ENCODE measurements at places on chromosomes 3 and 15.
A peak's percentile ranks its signal among the peaks of the same experiment; 100 is the strongest.

DNA sequence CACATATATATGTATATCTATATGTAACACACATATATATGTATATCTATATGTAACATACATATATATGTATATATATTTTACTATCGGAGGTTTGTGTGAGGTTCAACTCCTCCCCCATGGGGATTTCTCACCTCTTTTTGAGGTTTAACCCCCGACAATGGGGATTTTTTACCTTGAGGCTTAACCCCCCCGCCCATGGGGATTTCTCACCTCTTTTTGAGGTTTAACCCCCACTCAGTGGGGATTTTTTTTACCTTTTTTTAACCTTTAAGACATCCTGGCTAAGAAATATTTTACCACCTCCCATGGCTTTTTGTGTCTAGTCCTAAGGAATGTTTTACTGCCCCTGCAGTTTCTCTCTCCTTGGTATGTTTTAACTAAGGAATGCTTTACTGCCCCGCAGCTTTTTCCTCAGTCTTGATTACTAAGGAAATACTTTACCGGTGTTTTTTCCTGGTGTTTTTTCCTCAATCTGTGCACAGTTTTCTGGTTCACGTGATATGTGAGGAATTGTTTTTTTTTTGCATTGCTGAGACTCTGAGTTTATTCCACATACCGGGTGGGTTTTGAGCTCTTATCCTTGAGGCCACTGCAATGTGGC, 185.2 kb downstream of the KLF13 start:
- no peak for DNase-seq

GRCh38 chr3:183548262-183548769, 7.2 kb downstream of the KLHL6 start:
- DNase-seq = peak; percentile 46

- no peak for DNase-seq
Measured at GRCh38 chr3:122777563-122777962, 16.1 kb downstream of the HSPBAP1 start.

DNA sequence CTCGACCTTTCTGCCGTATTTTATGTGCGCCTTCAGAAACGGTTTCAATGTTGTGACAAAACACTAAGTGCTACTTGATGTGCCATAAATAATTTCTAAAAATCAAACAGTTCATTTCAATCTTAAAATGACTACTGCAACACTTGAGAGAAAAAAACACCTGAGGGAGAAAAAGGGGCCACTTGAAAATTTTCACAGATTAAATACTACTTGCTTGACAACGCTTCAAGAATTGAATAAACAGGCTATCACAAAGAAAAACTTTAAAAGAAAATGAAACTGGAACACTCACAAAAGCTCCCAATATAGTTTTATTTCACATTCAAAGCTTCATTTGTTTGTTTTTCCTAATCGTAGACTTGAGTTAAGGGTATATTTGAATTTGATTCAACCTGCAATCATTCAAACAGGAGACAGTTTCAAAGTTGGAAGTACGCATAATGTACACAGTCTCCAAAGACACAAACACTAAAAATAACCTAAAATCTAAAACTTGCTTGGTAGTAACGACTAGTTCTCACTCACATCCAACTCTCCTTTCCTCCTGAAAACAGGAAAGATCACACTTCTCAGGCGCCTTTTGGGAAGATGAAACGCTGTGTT, 380.7 kb downstream of the ERC2 start:
- no peak for DNase-seq

- DNase-seq = no peak
Measured at GRCh38 chr3:49454458-49454857, 15.6 kb upstream of the DAG1 start.

DNA sequence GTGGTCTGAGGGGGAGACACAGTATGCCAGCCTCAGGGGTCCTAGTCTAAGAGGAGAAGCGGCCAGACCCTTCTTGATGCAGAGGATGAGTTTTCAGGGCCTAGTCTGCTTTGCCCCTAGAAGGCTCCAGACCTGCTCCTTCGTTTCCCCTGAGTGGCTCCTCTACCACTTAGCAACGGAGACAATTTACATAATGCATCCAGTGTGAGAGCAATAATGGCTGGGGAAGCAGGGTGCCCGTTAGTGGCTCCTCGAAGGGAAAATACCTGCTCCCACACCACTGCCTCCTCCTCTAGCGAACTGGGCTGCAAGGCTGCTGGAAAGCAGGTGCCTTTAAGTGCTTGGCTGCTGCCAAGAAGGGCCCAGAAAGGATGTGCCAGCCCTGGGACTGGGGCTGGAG, 38.9 kb downstream of the CACNA2D2 start:
- DNase-seq = no peak

DNA sequence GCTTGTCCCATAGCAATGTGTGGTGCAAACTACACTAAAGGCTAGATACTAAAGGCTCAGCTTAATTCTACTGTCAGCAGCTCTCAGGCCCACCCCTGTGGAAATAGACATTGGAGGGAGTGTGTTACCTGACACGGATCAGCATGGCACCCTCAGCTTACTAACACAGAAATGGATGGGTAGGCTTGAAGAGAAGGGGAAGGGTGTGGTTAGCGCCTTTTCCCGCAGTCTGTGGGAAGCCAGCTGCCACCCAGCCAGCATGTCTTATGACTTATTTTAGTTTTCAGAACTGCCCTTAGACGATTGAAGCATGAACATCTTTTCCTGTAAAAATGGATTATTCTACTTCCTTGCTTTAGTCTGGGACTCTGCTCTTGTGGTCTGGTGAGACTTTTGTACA, 25.8 kb upstream of the ADPGK start:
- DNase-seq = no peak

- DNase-seq = no peak
Measured at GRCh38 chr15:89383365-89384175, 48.9 kb upstream of the POLG start.

GRCh38 chr3:155370198-155370597, 76.7 kb upstream of the STRIT1 start:
- DNase-seq = no peak

- DNase-seq = no peak
Measured at GRCh38 chr15:67064607-67065530, 533 bp upstream of the SMAD3 start.

- DNase-seq = no peak
Measured at GRCh38 chr3:127105587-127105986, 87.3 kb upstream of the PRR23E start.

DNA sequence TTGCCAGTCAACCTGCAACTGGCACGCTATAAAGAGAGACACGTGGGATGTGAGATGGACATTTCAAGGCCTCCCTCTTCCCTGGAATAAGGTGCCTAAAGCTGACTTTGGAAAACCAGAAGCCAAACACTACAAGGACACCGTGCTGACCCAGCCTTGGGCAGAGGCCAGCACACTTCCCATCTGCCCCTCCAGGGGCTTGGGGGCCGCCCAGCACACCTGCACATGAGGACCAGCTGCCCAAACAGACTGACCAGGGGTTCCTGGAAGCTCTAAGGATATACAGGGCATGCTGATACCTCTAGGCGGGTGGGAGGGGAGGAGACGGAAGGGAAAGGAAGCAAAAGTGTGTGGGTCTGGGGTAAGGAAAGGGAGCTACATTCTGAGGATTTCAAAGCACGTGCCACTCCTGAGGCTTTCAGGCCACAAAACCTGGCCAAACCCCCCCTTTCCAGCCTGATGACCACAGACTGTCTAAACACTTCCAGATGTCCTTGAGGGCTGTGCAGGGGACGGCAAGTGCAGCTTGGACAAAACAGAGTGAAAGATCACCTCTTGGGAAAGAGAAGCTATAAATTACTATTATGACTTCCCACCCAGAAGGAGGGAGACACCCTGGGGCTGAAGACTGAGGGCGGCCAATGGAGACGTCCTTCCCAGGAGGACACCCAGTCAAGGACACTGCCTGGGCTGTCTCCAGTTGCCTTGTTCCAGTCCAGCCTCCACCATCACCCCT, 57.9 kb downstream of the ADCY5 start:
- peak; percentile 25 for DNase-seq

- DNase-seq = no peak
Measured at GRCh38 chr3:155012584-155012983, 67.5 kb upstream of the MME start.

DNA sequence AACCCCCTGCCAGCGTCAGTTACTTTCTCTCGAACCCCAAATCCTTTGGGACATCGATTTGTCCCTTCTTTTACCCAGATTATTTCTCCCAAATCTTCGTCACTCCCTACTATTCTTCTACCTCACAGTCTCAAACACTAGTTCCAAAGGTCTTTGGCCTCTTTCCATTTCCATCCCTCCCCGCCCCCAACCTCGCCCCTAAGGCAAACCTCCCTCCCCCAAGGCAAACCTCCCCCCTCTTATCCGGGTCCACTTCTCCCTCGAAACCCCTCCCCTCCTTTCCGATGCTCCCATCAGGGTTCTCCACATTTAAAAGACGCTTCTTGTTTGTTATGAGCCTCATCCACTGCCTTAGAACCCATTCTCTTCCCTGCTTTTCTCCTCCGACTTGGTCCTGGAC, 583 bp downstream of the EAF1 start:
- DNase-seq = no peak

DNA sequence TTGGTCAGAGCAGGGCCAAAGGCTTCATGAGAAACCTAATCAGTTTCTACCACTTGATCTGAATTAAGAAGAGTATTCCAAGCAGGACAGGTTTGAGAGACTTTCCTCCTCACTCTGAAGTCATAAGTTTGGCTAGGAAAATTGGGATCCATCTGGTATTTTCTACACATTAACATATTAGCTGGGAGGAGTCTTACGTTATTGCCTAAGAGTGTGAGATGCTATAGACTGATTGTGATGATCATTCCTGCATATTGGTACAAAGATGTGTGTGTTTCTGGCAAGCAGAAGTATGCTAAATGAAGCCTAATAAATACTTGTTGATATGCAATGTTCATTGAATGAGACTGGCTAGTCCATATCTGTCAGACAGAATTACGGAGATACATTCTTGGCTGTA, 73.5 kb upstream of the RASGRP1 start:
- DNase-seq = no peak

GRCh38 chr3:186953011-186953487, 22.7 kb downstream of the ST6GAL1 start:
- DNase-seq = no peak

GRCh38 chr15:98528046-98528725, 120.2 kb upstream of the IGF1R start:
- no peak for DNase-seq

DNA sequence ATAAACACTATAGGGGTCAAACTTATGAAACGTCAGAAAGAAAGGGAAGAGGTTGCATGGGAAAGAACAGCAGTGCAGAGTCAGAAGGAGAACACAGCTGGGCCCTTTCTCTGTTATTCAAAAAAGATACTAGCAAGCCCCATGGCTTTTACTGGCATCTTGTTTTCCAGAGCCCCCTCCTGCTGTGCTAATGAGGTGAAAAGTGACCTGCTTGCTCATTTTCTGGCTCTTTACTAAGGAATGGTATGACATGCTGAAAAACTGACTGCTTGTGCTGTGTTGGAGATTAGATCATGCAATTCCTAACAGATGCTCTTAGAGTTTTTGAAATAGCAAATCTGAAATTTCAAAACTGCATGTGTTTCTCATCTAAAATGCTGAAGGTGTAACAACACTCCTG, 541.6 kb upstream of the ALCAM start:
- DNase-seq = no peak

GRCh38 chr3:256501-256900, 59.9 kb downstream of the CHL1 start:
- no peak for DNase-seq

DNA sequence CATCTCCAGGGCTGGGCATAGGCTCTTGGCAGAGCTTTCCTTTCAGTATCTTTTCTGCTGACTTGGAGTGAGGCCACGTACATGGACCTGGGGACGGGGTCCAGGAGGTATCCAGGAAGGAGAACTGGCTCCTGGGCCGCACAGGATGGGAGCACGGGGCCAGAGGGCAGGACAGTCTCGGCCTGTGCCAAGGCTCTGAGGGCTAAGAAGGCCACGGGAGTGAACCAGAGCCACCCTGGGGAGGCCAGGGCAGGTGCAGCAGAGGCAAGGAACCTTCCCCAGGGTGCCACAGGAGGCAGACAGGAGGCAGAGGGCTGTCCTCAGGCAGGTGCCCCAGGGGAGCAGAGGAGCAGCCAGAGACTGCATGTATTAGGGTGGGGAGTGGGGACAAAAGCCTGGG, 50.3 kb downstream of the PLXNA1 start:
- DNase-seq = no peak

DNA sequence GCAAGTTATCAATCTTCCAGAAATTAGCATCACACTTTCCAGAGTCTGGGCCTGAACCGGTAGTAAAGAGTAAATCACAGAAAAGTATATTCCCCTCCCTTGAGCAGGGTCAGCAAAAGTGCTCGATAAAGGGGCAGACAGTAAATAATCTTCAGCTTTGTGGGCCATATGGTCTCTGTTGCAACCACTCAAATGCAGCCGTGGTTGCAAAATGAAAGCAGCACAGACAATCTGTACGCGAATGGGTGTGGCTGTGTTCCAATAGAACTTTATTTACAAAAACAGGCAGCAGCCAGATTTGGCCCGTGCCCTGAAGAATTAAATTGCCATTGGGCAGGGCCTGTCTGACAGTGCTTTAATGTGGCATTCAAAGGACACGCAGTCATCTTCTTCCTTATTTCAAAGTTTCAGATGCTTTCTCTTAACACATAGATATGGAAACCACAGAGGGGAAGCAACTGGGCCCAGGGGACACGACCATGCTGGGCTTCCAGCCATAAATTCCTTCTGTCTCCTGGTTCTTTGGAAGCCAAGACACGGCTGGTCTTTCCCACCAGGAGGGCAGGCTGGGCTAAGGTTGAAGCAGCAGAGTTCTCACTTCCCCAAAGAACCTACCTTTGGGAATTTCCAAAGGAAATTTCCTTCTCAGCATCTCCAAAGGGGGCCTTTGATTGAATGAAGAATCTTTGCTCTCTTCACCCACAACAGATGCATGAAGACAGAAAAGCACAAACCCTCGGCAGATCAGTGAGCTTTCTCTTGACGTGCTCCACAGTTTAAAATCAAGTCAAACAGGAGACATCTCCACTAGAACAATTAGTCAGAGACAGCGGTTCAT, 489.8 kb upstream of the PROK2 start:
- DNase-seq = peak; percentile 70

Data from SJSA1 (cell line).